Activated T-helper 2 cell treated with anti-CD3 and anti-CD28 coated beads, Interferon-gamma antibody, Interleukin-2, Interleukin-4, amounts not matched to agents 10 μg/mL and 5 μg/mL and 100 μg/mL, durations not matched to agents 14 hours and 24 hours and 36 hours (primary cell): ENCODE measurements at places on chromosomes 7 and 10.
A peak's percentile ranks its signal among the peaks of the same experiment; 100 is the strongest.

- DNase-seq, result no peak
These were observed 534.3 kb downstream of the PARD3 start for GRCh38 chr10:34280599-34281374.

DNA sequence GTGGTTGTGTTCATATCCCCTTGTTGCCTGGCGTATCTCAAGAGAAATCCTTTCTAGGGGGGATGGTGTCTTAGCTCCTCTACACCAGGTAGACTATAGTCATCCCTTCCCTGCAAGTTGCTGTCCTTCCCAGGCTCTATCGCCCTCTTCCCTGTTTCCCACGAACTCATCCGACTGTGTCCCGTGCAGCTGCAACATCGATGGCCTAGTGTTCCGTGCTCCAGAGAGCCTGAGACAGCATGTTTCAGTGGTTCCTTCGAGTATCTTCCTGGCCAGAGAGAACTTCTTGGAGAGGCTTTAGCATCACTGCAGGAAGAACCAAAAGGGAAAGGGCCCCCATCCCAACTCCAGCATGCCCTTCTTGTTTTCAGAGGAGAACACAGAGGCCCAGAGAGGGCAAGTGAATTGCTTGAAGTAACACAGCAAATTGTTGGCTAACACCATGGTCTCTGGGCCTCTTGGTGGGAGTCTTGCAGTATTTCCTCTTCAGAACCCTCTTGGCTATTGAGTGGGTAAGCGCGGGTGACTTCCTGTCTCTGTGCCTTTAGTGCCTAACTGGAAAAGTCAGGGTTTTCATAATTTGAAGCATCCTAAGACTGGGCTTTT lies 162.9 kb downstream of the RGS10 start:
- no peak for DNase-seq

DNA sequence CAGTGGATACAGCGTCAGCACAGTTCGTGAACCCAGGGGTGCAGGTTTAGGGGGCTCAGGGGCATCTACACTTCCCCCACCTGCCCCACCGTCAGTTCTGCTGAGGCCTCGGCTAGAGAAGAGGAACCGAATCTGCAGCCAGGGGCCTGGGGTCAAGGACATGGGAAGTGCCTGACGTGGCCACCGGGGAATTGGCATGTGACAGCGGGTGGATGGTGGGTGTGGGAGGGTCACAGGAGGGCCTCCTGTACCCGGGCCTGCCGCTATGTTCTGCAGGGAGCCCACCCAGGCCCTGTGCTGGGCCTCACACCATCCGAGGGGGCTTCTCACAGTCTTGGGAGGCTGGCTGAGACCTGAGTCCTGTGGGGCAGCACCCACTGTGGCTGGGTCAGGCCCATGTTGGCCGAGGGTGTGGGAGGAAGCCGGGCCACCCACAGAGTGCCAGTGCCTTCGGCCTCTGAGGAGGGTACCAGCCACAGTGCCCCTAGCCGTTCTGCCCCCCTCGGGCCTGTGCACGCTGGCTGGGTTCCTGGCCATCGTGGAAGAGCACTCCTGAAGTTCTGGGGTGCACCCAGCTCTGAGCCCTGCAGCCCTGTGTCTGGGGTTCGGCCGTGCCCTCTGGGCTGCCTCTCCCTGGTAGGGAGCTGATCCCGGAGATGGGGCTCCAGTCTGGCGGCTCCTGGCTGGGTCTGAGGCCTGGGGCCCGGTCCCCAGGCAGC lies 5.9 kb downstream of the TTYH3 start:
- DNase-seq, result no peak

DNA sequence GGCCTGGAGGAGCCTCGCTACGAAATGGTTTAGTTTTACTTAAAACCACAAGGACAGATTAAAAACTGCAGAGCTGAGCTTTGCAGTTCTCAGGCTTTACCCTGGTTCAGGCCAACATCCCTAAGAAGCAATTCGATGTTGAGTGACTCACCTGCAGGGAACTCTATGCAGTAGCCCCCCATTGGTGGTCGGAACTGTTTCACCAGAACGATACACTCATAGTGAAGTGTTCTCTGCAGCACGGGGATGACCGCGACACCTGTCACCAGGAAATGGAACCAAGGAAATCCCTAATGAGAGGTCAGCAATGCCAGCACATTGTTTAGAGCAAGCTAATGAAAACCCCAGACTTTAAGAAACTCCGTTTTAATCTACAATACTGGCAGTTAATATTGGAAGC lies 18.0 kb downstream of the NUDT5 start:
- no peak for DNase-seq

GRCh38 chr7:100190048-100190711 lies 12.5 kb downstream of the STAG3 start:
- no peak for DNase-seq

DNA sequence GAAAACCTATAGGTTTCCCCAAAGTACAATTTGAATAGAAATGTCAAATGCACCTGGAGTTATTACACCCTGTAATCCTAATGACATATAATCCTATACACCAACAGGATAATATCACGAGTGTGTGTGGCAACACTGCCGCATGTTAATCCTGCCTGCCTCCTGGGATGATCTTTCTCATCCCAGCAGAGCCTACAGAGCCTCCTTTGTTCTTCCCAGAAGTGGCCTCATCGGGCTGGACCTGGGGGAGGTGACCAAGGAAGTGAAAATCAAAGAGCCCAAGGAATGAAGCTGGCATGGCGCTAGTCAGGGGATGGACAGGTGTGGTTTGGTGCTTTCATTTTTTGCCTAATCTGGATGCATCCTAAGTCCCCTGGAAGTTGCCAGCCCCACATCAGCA lies 29.5 kb upstream of the LEP start:
- DNase-seq, result no peak

GRCh38 chr7:130063036-130063435 lies 7.3 kb upstream of the KLHDC10 start:
- peak; percentile 46 for DNase-seq
